ENCODE measurements at places on chromosomes 5 and 9.

- DNase-seq, result no peak
These were observed 518 bp upstream of the ZNF300 start for GRCh38 chr5:150905312-150905683.

- no peak for DNase-seq
These were observed 36.6 kb upstream of the LECT2 start for GRCh38 chr5:135991429-135991828.

DNA sequence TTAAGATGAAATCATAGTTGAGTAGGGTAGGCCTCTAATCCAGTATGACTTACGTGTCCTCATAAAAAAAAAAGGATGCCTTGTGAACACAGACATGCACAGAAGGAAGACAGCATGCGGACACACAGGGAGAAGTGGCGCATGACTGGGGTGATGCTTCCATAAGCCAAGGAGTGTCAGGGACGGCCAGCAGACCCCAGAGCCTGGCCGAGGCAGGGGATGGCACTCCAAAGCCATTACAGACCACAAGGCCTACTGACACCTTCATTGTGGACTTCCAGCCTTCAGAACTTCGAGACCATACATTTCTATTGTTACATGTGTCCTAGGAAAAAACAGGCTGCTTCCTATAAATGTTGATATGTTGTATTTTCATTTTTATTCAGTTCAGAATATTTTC lies 19.9 kb downstream of the EHMT1 start:
- DNase-seq, result no peak

DNA sequence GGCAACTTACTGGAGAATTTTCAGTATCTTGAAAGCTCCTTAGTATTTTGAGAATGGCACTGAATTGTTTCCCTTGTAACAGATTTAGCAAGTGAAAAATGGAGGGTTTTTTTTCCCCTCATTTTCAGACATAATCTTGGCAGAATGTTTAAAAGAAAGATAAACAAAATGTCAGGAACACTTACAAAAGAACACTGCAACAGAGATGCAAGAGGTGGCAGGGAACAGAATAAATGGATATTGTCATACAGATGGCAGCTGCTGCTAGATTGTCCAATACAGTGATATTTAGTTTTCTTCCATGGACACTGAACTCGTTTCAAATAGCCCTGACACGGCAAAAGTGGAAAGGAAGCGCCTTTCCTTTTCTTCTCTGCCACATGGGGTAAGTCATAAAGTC lies 76.9 kb upstream of the ZNF608 start:
- DNase-seq, result no peak

- DNase-seq, result no peak
These were observed 63.9 kb downstream of the ERAP1 start for GRCh38 chr5:96743805-96744204.

DNA sequence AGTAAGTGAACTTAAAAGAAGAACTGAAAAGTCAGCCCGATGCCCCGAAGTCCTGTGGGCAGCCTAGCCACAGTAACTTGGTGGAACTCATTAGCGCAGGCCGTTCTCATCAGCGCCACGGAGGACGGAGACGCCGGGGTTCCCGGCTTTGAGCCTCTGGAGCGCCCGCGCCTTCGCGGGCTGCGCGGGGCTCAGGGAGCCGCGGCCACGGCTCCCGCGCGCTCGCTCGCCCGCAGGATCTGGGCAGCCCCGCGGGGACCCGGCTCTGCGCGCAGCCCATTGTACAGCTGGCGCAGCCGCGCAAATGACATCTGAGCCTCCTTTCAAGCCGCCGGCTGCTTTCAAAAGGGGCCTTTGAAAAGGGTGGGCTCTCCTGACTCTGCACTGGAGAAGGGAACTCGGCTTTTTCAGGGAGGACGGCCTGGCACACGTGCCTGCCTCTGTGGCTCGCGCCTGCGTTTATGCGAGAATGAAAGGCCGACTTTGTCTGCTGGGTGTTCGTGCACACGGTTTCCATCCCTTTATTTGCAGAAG lies 40.7 kb downstream of the TLR4 start:
- no peak for DNase-seq

Data from DMS 273 treated with DMSO at 0.1 percent for 48 hours (cell line).